ENCODE measurements at places on chromosomes 6 and 20. TPM values are rescaled to one million over a fixed set of nuclear protein-coding genes. Genes with fewer than 3 reads are reported as not detected.

DNA sequence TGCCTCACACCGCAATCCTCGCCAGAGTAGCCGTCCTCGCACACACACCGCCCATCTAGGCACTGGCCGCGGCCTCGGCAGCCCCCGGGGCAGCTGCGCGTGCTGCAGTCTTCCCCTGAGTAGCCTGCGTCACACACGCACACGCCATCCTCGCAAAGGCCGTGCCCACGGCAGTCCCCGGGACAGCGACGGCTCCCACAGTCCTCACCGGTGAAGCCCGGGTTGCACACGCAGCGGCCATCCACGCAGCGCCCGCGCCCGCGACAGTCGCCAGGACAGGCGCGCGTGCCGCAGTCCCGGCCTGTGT is 13.1 kb downstream of the TNXB start:
- H3K4me1 ChIP-seq, result peaks cover 24% of the 10 kb centered on the region
- H3K27ac ChIP-seq, result no peak overlapping the region
- no peak overlapping the region for H3K4me3 ChIP-seq
- H3K27me3 ChIP-seq, result peaks cover 40% of the 10 kb centered on the region
- no peak for DNase-seq

The ARHGAP18 gene
- 17.0 TPM for total RNA-seq

GRCh38 chr6:143811501-143812157 is 31.5 kb upstream of the LTV1 start:
- H3K36me3 ChIP-seq, result peaks cover 9% of the 10 kb centered on the region
- H3K27me3 ChIP-seq, result no peaks in the 10 kb centered on the region
- no peak overlapping the region for H3K27ac ChIP-seq

GRCh38 chr6:39891976-39892375 is 42.3 kb downstream of the MOCS1 start:
- DNase-seq, result peak; percentile 19
- H3K36me3 ChIP-seq, result peaks cover 1% of the 10 kb centered on the region
- no peaks in the 10 kb centered on the region for H3K27me3 ChIP-seq
- no peak overlapping the region for H3K27ac ChIP-seq
- no peak overlapping the region for H3K4me3 ChIP-seq

DNA sequence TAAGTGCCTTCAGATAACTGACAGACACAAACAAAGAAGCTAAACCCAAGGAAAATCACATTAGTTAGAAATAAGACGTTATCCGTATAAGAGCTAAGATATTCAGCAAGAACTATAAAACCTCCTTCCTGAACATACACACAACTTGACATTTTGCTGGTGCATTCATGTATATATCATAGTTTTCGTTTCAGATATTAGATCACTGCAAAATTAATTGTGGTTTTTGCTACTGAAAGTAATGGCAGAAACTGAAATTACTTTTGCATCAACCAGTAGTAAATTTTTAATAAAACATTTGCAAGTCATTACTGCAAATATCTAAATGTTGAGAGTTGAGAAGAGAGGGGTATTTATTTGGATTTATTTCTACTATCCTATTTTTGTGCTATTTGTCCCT is 26.1 kb upstream of the KCNQ5 start:
- H3K4me1 ChIP-seq, result no peaks in the 10 kb centered on the region
- no peak overlapping the region for H3K4me3 ChIP-seq
- no peaks in the 10 kb centered on the region for H3K36me3 ChIP-seq

The BTN1A1 gene
- total RNA-seq, result not detected

DNA sequence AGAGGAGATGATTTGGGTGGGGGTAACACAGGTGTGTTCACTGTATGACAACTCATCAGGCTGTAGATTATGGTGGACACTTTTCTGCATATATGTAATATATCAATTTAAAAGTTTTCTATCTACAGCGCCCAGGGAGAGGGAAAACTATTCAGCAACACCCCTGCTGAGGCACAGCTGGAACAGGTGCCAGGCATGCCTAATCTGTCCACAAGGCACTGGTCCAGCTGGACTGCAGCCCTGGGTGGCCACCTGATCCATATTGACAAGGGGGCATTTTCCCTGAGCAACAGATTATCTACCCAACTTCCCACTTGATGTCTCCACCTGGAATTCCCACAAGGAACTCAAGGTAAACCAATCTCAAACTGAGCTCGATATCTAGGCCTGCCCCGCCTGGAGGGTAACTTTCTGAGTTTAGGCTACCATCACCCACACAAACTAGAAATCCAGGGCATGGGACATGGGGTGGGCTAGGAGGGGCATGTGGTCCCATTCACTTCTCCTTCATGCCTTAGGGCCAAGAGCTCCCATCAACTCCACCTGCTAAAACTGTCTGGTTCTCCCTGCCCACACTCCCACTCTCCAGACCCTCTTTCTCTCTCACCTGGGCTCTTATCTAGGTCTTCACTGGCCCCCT is 4.6 kb downstream of the SLC22A16 start:
- no peaks in the 10 kb centered on the region for H3K4me1 ChIP-seq
- H3K36me3 ChIP-seq, result no peaks in the 10 kb centered on the region
- no peak for DNase-seq
- H3K27ac ChIP-seq, result no peak overlapping the region
- no peak overlapping the region for H3K4me3 ChIP-seq
- peaks cover 34% of the 10 kb centered on the region for H3K27me3 ChIP-seq

DNA sequence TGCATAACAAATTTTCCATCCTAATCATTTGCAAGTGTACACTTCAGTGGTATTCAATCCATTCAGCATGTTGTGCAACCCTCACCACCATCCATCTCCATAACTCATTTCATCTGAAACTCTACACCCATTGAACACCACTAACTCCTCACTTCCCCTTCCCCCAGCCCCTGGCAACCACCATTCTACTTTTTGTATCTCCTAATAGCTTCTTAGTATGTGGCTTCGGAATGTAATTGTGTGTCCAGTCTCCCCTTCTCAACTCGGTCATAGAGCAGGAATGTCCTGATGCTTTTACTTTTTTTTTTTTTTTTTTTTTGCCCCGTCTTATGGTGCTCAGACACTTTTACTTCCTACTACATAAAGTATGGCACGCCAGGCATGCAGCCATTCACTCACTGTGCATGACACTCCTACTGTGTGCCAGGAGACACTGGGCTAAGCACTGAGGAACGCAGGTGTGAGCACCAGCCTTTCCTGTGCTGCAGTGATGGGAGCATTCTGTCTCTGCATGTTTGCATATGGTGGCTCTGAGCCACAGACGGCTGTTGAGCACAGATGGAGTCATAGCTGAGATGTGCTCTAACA is 15.3 kb downstream of the HCK start:
- H3K4me3 ChIP-seq, result no peak overlapping the region
- peak overlapping the region; percentile 48 for H3K27ac ChIP-seq
- DNase-seq, result peak; percentile 89
- H3K27me3 ChIP-seq, result peaks cover 17% of the 10 kb centered on the region
- no peaks in the 10 kb centered on the region for H3K36me3 ChIP-seq

Measured in IMR-90 (cell line).